Activated CD8-positive, alpha-beta T cell treated with anti-CD3 and anti-CD28 coated beads, Interleukin-2, amount 10 ng/mL, durations not matched to agents 7 days and 5 days (primary cell): ENCODE measurements at places on chromosomes 11 and 22. TPM values are rescaled to one million over a fixed set of nuclear protein-coding genes. Genes with fewer than 3 reads are reported as not detected.
A peak's percentile ranks its signal among the peaks of the same experiment; 100 is the strongest.

GRCh38 chr11:109424901-109425300, 2.9 kb downstream of the C11orf87 start:
- H3K36me3 ChIP-seq = no peaks in the 10 kb centered on the region
- no peak overlapping the region for H3K27ac ChIP-seq
- H3K27me3 ChIP-seq = peaks cover 24% of the 10 kb centered on the region
- no peaks in the 10 kb centered on the region for H3K4me1 ChIP-seq
- peak; percentile 45 for DNase-seq

GRCh38 chr22:50665738-50666137, 6.9 kb upstream of the SHANK3 start:
- H3K27me3 ChIP-seq = peaks cover 20% of the 10 kb centered on the region
- H3K4me1 ChIP-seq = no peaks in the 10 kb centered on the region
- no peak overlapping the region for H3K27ac ChIP-seq
- H3K4me3 ChIP-seq = no peak overlapping the region
- no peaks in the 10 kb centered on the region for H3K36me3 ChIP-seq

DNA sequence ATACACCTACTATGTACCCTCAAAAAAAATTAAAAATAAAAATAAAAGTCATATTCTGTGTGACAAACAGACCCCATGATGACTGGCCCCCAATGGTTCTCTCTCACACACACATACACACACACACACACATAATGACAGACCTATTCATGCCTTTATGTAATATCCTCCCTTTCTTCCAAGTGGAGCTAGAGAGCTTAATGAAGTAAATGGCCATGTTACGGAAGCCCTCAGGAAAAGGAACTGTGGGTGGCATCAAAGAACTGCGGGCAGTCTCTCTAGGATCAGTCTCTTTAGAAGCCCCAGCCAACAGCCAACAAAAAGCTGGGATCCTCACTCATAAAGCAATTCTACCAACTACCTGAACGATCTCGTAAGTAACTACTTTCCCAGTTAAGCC, 125.5 kb downstream of the SIK3 start:
- H3K4me3 ChIP-seq = no peak overlapping the region
- H3K4me1 ChIP-seq = no peaks in the 10 kb centered on the region
- no peak for DNase-seq
- peaks cover 2% of the 10 kb centered on the region for H3K36me3 ChIP-seq
- no peaks in the 10 kb centered on the region for H3K27me3 ChIP-seq

DNA sequence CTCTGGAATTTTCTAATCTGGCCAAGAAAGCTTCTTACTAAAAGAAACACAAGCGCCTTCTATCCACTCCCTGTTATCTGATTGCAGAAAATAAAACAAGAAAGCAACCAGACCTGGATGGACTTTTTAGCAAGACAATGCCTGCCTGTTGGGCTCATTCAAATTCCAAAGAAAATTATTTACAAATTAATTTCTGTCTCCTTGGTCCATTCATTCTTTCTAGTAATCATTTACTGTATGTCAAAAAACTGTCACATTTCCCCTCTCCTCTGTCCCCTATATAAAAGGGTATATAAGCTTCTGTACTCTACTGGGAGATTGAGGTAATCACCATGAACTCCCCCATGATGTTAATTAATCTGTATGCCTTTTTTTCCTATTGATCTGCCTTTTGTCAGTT, 279.9 kb downstream of the DLG2 start:
- no peaks in the 10 kb centered on the region for H3K4me1 ChIP-seq
- no peak for DNase-seq
- H3K27ac ChIP-seq = no peak overlapping the region
- no peaks in the 10 kb centered on the region for H3K27me3 ChIP-seq

DNA sequence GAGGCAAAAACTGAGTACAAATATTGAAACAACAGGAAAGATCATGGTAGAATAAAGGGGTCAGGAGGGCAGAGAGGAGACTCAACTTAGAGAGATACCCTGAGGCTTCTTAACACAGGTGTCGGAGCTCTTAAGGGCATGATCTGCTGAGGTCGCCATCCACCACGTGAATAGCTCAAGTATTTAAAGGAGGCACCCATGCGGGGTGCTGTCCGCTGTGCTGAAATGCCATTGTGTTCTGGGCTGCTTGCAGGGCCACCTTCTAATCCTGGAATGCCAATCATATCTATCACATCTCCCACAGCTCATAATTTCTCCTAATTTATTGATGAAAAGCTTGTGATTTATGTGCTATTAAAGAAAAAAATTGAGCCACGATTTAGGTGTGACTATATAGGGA, 90.2 kb downstream of the SEZ6L start:
- no peaks in the 10 kb centered on the region for H3K36me3 ChIP-seq
- peak; percentile 49 for DNase-seq
- H3K27ac ChIP-seq = no peak overlapping the region
- peaks cover 7% of the 10 kb centered on the region for H3K27me3 ChIP-seq

- DNase-seq = no peak
- no peaks in the 10 kb centered on the region for H3K27me3 ChIP-seq
- peaks cover 9% of the 10 kb centered on the region for H3K36me3 ChIP-seq
- H3K4me3 ChIP-seq = no peak overlapping the region
- peaks cover 49% of the 10 kb centered on the region for H3K4me1 ChIP-seq
- no peak overlapping the region for H3K27ac ChIP-seq
Measured at GRCh38 chr22:39148026-39148726, 4.3 kb downstream of the CBX7 start.

DNA sequence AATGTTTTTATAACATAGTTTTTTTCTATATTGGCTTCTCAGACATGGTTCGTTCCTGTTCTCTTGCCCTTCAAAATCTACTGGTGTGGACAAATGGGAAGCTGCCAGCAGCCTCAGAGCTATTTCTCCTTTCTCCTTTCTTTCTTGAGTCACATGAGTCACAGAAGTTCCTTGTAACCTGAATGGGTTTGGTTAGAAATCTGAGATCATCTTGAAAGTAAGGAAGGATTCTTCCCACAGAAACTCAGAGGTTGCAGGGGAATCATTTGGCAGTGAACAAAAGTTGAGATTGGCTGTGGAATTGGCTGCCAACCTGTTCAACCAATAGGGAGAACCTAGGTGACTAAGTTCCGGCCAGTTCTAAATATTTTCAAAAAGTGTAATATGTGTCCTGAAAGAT, 12.5 kb downstream of the PLET1 start:
- no peak overlapping the region for H3K27ac ChIP-seq
- H3K36me3 ChIP-seq = peaks cover 7% of the 10 kb centered on the region
- H3K4me1 ChIP-seq = no peaks in the 10 kb centered on the region
- H3K4me3 ChIP-seq = no peak overlapping the region
- no peak for DNase-seq

DNA sequence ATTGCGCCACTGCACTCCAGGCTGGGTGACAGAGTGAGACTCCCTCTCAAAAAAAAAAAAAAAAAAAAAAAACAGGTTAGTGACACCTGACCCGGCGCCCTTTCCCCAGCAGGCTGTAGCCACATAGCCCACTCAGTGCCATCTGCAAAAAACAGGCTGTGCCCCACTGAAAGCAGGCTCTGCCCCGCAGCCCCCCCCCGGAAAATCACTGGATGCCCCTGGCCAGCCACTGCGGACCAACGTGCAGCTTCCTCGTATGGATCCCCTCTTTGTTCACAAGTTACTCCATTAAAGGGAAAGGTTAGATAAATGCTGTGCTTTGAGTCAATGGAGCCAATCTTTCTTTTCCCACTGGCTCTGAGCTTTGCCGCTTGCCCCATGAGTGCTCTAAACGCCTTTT, 660.3 kb downstream of the TBC1D22A start:
- H3K36me3 ChIP-seq = no peaks in the 10 kb centered on the region
- H3K27ac ChIP-seq = no peak overlapping the region

DNA sequence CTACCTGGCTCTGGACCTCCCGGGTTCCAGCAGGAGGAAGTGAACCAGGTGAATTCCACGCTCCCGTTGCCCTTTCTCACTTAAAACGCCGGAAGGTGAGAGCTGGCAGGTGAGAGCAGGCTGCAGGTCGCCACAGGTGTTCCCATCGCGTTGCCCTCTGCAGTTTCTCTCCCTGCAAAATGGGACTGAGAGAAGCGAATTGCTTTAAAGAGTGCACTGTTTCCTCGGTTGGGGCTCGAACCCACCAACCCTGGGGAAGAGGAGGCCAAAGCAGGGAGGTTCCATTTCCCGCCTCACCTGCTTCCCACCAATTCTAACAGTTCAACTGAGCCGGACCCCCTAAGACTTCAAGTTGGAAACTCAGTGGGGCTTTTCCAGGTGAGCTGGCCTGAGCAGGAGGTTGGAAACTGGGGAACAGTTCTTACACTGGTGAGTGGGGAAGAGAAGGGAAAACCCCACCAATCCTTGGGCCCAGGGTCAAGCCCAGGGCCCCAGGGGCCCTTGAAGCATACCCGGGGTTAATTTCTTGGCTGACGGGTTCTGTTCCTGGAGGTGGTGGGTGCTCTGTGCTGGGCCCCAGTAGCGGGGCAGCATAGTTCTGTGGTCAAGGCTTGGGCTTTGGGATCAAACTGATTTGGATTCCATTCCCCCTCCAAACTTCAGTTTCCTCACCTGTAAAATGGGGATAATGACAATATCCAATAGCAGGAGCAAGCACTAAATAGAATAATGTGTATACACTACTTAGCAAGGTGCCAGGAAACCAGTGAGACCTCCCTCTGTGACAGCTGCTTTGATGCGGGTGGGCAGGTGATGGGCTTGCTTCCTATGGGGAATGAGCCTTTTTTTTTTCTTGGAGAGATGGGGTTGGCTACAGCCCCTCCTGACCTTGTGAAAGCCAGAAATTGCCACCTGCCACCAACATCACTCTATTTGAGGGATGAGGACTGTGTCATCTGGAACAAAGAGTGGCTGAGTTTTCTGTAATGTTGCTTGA, 788 bp downstream of the CD82 start:
- H3K27ac ChIP-seq = peak overlapping the region; percentile 84
- peaks cover 25% of the 10 kb centered on the region for H3K36me3 ChIP-seq
- peak overlapping the region; percentile 87 for H3K4me3 ChIP-seq
- no peaks in the 10 kb centered on the region for H3K27me3 ChIP-seq
- H3K4me1 ChIP-seq = peaks cover 72% of the 10 kb centered on the region
- no peak for DNase-seq

DNA sequence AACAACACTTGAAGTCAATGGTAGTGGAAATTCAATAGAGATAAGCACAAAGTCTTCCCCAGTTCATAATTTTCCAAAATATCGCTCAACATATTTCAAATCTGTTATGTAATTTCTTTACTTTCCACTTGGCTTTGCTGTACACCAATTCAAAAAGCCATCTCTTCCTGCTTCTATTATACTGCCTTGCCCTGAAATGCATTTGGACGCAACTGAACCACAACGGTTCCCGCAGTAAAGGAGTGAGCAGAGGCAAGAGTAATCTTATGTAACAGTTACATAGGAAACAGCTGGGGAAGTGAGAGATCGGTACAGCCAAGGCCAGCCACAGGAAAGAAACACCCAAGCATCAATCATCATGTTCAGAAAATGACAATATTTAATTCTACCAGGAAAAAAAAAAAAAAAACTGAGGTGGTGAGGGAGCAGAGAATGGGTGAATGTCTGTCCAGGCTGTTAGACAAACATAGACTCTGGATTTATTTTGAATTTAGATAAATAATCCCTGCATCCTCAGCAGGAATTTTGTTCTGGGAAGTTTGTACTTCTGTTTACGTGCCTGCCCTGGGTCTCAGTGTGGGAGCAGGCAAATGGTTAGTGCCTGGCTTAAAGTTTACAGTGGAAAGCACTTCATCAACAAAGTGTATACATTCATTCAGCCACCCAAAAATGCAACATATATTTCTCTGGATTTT, 392.2 kb downstream of the ETS1 start:
- DNase-seq = peak; percentile 73
- peak overlapping the region; percentile 64 for H3K27ac ChIP-seq
- H3K4me1 ChIP-seq = peaks cover 38% of the 10 kb centered on the region
- H3K27me3 ChIP-seq = no peaks in the 10 kb centered on the region
- H3K4me3 ChIP-seq = peak overlapping the region; percentile 34
- no peaks in the 10 kb centered on the region for H3K36me3 ChIP-seq

DNA sequence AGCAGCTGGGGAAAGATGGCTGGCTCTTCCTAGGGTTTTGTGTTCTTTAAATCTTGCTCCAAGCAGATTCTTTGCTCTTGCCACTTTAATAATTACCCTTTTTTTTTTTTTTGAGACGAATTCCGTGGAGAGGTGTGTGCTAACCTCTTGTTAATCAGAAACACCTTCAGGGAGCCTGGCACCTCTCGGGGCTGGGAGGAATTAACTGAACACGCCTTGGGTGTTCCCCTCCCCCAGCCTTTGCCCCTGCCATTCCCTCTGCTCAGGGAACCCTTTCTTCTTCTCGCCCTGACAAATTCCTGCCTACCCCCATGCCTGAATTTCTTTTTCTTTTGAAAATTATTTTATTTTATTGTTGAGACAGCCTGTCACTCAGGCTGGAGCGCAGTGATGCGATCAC, 17.5 kb downstream of the TMPRSS6 start:
- DNase-seq = no peak
- no peaks in the 10 kb centered on the region for H3K27me3 ChIP-seq
- H3K36me3 ChIP-seq = no peaks in the 10 kb centered on the region
- H3K4me1 ChIP-seq = peaks cover 26% of the 10 kb centered on the region

GRCh38 chr11:102410382-102410784, 42.2 kb downstream of the TMEM123 start:
- no peak overlapping the region for H3K27ac ChIP-seq
- peaks cover 72% of the 10 kb centered on the region for H3K4me1 ChIP-seq
- H3K4me3 ChIP-seq = no peak overlapping the region

DNA sequence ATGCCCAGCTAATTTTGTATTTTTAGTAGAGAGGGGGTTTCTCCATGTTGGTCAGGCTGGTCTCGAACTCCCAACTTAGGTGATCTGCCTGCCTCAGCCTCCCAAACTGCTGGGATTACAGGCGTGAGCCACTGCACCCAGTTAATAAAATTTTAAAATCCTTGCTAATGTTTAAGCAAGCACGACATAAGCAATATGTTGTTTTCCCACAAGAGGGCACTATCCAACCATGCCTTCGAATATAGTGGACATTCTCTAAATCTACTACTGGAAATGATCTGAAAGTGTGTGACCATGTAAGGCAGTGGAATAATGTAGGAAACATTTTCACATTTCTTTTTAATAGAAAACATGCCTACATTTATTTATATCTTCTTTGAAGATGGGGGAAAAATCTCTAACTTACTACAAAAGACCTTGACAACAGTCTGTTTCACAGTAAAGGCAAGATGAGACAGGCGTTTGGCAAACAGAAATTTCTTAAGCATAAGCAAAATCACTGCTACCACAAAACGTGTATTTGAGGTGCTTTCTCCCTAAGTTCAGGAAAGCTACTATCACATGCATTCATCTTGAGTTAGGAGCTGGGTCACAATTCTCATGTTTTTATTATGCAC, 38.2 kb downstream of the PITPNB start:
- peaks cover 29% of the 10 kb centered on the region for H3K4me1 ChIP-seq
- peak overlapping the region; percentile 30 for H3K27ac ChIP-seq
- H3K4me3 ChIP-seq = no peak overlapping the region

DNA sequence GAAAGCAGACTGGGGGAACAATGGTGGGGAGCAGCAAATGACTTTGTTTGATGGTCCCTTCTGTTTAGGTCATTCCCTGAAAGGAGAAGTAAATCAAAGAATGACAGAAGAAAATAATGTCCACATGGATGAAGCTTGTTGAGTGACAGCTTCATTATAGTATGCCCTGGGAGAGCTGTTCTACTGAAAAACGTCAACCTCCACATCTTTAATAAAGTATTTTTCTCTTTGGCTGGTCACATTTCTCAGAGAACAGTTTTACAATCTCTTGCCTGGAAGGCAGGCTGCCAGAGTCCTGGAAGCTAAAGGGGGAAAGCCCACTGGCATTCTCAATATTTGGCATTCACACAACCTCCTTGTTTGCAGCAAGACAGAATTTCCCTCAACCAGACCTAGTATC, 287.9 kb downstream of the SWAP70 start:
- H3K27ac ChIP-seq = no peak overlapping the region
- DNase-seq = no peak
- H3K27me3 ChIP-seq = no peaks in the 10 kb centered on the region

The MDK gene
- 6.9 TPM for total RNA-seq

The MMP13 gene
- not detected for total RNA-seq

The SLC22A25 gene
- not detected for total RNA-seq

The BLID gene
- total RNA-seq = not detected

The CHRM1 gene
- not detected for total RNA-seq

The CRYBA4 gene
- total RNA-seq = not detected

The HTR3B gene
- not detected for total RNA-seq

The OTOG gene
- not detected for total RNA-seq
